Fibroblast of skin of left quadriceps (primary cell): ENCODE measurements at places on chromosomes 12 and 14.

- DNase-seq, result no peak
Observed at GRCh38 chr12:129873111-129873832, 30.6 kb downstream of the TMEM132D start.

GRCh38 chr14:100283984-100284881, 22.0 kb downstream of the SLC25A29 start:
- no peak for DNase-seq

DNA sequence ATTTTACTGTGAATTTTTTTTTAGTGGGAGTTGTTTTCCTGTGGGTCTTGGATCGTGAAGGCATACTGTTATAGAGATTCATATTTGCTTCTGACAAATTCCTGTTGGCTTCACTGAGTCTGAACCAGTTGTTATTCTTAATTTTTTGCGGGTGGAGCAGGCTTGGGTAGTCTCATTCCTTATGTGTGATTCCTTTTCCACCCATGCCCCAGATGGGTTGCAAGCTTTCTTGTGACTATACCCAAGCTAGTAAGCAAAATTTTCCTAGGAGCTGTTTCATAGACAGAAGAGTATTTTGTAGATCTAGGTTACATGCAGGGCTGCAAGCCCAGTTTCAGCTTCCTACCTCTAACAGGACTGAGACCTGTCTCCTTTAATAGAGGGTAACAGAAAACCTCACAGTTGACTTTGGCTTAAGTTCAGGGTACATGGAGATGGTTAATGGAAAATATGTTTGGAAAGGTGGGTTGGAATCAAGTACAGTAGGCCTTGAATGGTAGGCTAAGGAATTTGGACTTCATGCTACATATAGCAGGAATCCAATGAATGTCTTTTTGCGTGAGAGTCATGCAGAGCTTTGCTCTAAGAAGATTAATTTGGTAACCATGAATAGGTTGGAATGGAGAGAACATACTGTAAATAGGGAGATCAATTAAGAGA, 29.0 kb downstream of the TRMT5 start:
- no peak for DNase-seq

DNA sequence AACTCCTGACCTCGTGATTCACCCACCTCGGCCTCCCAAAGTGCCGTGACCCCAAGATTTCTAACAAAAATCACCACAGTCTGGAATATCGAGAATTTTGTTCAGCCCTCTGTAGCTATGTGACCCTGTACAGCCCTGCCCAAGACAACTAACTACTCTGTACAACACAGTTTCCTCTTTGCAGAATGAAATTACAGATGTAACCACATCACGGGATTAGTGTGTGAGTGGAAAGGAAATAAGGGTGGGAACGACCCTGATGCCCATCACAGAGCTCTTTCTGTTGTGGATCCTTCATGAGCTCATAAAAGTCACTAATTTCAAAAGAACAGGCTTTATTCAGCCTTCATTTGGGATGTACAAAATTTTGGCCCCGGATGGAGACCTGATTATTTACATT, 50.5 kb upstream of the KRR1 start:
- DNase-seq, result no peak

DNA sequence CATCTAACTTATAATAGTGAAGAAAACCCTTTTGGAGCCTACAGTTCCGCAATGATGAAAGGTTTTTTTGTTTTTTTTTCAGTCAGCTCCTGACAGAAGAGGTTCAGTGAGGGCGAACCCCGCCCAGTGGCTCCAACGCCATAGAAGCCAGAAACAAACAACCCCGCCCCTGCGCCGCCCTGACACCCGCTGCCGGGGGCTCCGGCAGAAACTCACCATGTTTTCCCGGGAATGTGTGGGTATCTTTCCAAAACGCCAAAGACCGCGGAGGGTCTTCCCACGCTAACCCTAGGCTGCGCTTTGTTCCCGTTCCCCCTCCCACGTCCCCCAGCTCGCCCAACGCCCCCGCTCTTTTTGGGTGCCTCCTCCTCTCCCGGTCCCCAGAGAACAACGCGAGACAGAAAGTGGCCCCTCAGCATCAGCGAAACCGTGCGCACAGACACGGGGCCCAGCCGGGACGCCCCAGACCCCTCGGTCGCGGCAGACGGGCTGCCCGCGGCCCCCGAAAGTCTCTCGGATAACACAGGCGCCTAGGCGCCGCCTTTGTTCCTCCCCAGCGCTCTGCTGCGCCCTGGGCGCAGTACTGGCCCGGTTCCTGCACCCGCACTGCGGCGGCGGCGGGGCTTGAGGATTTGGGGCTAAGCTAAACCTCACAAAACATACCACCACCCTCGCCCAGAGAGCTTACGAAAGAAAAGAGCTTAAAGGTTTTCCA, 522 bp downstream of the TUBA1A start:
- peak; percentile 23 for DNase-seq

- DNase-seq, result no peak
Observed at GRCh38 chr12:124827588-124828184, 36.0 kb downstream of the SCARB1 start.

GRCh38 chr12:12387501-12387900, 30.6 kb downstream of the BORCS5 start:
- DNase-seq, result peak; percentile 39

DNA sequence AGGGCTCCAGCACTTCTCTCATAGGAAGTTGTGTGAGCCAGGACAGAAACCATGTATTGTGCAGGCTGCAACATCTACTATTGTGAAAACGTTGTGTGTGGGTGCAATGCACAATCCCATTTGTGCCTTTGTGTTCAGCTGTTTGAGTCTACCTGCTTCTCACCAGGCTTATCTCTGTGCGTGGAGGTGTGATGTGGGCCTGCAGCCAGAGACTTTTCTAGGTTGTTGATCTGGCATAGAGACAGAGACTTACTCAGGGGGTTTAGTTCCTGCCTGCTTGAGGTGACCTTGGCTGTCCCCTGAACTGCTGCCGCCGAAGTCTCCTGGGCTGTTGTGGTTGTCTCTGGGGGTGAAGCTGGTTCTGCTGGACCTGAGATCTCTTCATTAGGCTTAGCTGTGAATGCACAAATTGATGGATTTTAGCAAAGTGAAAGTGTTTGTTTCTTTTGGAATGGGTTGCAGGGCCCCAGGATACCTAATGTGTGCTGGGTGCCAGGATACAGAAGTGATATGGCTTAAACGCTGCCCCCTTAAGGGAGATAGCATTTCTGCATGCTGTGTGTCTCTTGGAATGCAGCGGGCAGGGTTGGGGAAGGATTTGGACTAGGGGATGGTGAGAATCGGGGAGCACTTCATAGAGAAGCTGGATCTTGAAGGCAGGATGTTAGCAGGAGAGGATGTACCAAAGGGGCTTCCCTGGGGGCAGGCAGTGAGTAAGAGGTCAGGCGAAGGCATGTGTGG, 2.5 kb downstream of the LACRT start:
- no peak for DNase-seq

- DNase-seq, result no peak
Observed at GRCh38 chr12:63766498-63766897, 13.2 kb upstream of the RXYLT1 start.

DNA sequence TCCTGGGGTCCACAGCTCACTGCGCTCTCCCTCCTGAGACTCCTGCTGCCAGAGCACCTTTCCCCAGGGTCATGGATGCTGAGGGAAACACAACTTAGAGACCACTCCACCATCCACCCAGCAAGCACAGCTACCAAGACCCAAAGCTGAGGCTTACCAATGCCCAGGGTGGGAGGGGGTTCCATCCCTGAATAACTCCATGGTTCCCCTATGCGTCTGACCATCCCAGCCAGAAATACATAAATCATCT, 36.3 kb downstream of the DAD1 start:
- DNase-seq, result no peak

DNA sequence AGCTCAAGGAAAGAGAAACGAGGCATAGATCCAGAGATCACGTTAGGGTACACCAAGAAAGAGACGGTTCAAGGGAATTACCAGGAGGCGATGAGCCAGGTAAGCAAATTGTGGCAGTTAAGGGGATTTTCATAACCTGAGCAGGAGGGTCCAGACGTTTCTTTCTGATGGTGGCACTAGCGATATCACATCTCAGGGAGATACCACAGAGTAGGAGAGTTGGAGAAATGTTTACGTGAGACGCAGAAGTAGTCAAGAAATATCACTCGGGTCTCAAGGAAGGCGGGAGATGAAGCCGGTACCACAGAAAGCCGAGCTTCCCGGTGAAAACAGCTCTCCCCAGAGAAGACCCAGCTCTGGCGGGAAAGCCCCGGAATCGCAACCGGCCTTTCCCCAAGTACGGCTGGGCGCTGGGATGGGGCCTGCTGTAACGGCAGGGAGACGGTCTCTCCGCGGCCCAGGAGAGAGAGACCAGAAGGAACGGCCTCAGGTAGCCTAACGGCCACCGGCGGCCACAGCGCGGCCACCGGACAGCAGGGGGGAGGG, 485 bp downstream of the SENP1 start:
- no peak for DNase-seq

GRCh38 chr14:104280085-104280901, 141.9 kb downstream of the KIF26A start:
- DNase-seq, result no peak

DNA sequence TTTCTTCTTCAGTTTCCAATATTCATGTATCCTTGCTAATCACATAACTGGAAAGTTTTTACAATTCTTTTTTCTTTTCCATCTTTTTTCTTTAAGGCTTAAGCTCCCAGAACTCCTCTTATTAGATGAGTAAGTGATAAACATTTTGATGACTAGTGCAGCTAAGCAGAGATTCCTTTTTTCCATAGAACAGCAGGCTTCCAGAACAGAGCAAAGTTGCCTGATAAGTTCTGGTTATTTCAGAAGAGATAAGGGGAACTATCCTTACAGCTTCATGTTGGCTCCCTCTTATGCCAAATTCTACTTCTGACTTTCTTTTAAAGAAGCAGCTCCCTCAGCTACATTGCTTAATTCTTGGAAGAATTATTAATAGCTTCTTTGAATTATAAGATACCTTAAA, 194.7 kb upstream of the FAR2 start:
- no peak for DNase-seq

DNA sequence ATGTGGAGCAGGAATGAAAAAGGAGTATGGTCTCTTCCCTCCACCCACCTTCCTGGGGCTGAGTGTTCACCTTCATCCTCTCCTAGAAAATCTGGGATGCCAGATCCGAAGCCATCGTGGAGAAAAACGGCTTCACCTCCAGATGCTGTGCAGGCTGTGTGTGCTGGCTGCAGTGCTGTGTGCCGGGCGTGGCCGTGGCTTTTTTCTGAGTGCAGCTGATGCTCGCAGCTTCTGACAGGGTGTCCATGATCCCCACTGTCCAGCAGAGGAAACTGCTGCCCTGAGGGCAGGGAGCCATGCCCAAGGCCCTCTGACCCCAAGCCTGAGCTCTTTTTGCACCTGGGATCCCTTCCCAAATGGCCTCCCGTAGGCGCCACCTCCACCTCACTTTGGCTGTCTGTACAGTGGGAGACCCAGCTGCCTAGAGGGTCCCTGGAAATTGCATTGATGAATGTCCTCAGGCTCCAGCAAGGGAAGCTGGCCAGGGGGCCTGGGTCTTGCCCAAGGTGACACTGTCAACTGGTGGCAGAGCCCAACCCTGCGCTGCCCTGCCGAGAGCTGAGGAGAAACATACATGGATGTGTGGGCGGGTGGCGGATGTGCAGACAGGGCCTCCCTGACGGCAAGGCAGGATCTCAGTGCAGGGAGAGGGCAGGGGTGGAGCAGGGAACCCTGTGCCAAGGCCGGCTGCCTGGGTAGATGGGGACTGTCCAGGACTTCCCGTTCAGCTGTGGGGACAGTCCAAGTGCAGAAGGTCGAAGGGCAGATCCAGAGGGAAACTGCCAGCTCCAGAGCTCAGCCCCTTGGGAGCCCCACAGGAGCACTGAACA, 53.3 kb downstream of the BEGAIN start:
- DNase-seq, result no peak

GRCh38 chr12:16473610-16474326, 126.3 kb downstream of the MGST1 start:
- peak; percentile 1 for DNase-seq

DNA sequence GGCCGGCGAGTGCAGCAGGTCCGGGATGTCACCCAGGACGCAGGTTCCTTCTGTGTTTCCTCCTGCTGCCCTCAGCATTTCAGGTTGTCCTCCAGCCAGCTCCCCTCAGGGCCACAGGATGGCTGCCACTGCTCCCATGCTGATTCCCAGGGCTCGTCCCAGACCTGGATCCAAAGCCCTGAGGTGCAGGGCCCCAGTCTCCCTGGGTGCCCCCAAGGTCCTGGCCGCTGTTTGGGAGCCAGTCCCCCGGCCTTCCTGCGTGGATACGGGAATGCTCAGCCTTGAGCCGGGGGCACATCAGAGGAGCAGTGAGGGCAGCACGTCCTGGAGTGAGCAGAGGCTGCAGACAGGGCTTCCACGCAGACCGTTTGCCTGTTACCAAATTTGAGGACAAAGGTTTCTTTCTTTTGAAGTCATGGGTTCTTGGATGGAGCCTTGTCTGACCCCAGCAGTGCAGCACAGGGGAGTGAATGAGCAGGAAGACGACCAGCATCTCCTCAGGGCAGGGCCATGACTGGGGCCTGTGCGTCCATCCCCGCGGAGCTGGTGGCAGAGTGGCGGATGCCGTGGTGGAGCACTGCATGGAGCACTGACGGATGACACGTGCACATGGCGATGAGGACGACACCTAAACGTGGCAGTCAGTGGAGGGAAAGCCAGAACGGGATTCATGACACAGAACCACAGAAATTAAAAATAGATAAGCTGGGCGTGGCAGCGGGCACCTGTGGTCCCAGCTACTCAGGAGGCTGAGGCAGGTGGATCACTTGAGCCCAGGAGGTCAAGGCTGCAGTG, 12.5 kb upstream of the CACNA2D4 start:
- DNase-seq, result no peak

DNA sequence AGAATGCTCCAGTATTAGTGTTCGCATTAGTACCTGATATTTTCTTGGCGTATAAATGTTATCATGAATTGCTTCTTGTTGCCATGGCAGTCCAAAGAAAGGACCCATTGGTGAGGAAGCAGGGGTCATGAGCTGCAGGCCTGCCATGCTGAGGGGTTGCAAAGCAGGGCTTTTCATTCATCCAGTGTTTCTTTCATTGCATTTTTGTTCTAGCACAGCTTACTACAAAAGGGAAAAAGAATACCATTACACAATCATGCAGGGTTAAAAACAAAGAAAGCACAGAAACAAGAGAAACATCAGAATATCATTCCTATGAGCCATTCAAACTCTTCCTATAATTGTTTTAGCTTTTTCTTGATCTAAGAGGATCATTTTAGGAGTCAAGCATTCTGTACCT, 24.0 kb downstream of the DICER1 start:
- no peak for DNase-seq

DNA sequence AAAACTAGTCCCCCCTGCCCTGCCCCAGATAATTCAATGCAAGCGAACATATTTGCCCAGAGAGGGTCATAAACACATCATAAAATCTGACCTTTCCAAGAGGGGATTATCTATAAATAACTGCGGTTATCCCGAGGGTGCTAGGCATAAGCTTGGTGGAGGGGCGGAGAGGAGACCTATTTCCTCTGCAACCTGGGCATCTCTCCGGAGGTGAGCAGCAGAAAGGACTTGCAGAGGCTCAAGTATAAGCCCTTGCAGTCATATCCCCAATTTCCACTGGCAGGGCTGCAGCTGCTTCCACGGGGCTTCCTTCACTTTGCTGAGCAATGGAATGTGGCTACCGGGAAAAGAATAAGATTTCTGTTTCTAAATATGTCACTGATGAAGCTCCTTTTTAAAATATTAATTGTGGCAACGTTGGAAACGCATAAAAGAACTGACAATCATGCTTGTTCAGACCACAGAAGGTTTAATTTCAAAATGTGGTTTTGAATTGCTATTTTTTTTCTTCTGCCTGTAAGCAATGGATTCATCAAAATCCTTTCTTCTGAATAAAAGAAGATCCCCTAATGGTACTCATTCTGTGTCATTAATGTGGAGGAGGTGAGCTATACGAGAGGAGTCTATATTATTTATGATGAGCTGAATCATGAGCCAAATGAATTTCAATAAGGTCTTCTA, 268.9 kb upstream of the ATP2B1 start:
- peak; percentile 73 for DNase-seq

- no peak for DNase-seq
Observed at GRCh38 chr14:24802236-24802635, 168.2 kb upstream of the GZMB start.
